Suppressor macrophage (primary cell): ENCODE measurements at places on chromosomes 12 and 14.

GRCh38 chr12:52235001-52235764 is 2.1 kb downstream of the KRT7 start:
- DNase-seq: no peak

- DNase-seq: no peak
Observed at GRCh38 chr12:75591628-75592027, 80.2 kb upstream of the KRR1 start.

GRCh38 chr12:111102102-111102739 is 181.8 kb upstream of the MYL2 start:
- DNase-seq: no peak

GRCh38 chr12:78403681-78404080 is 460.9 kb upstream of the SYT1 start:
- no peak for DNase-seq

- peak; percentile 3 for DNase-seq
Observed at GRCh38 chr14:90381999-90382451, 14.8 kb upstream of the CALM1 start.

- peak; percentile 1 for DNase-seq
Observed at GRCh38 chr12:38053655-38054464, 262.7 kb upstream of the ALG10B start.

DNA sequence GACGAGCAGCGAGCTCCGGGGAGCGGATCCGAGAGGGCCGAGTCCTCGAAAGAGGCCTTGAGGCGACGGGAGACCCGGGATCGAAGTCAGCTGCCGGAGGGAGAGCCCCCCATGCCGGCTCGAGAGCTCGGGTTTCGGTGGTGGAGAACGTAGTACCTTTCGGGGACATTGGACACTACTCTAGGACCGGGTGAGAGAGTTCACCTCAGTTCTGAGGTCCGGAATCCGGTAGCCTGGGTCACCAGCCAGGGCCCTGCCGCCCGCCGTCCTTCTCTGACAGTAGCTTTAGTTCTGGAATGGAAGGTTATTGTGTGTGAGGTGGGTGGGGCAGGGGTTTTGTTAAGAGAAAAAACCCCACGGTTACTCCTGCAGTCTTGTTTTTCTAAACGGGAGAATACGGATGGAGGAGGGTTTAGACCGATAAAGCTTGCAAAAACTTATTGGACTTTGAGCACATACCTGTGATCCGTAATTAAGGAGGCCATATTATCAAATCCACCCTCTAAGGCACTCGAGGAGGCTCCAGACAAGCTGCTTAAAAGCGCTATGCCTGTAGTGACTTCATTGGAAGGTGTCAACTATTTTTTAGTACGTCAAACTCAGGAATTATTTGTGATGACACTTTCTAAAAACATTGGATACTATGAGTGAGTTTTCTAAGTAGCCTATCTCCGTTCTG is 765 bp downstream of the SCYL2 start:
- peak; percentile 25 for DNase-seq

- peak; percentile 23 for DNase-seq
Observed at GRCh38 chr12:91381309-91381804, 198.7 kb upstream of the DCN start.

DNA sequence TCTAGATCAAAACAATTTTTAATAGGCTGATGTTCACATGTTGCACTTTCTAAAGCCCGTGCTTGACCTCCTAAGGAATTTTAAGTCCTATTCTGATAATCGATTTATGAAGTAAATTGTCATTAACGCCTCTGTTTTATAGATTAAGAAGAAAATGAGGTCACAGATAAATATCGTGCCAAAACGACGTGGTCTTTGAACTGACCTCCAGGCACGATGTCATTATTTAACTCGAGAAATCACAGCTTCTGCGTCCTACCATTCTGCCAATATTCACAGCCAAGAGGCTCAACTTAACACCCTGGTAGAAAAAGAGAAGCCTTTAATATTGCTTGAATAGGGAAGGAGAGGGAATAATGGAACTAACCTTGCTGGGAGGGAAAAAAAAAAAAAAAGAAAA is 888 bp upstream of the EEA1 start:
- peak; percentile 21 for DNase-seq

- DNase-seq: no peak
Observed at GRCh38 chr12:12336049-12336411, 14.0 kb downstream of the MANSC1 start.

GRCh38 chr14:80996049-80996901 is 40.9 kb downstream of the TSHR start:
- peak; percentile 74 for DNase-seq

- no peak for DNase-seq
Observed at GRCh38 chr12:47509398-47509851, 196.4 kb downstream of the RPAP3 start.

GRCh38 chr12:1519642-1520041 is 74.7 kb downstream of the FBXL14 start:
- no peak for DNase-seq

GRCh38 chr14:103669370-103669769 is 40.4 kb downstream of the KLC1 start:
- no peak for DNase-seq

- DNase-seq: no peak
Observed at GRCh38 chr14:29236848-29237247, 470.3 kb downstream of the FOXG1 start.

- DNase-seq: no peak
Observed at GRCh38 chr14:72924337-72924736, 1.9 kb upstream of the DCAF4 start.
